ENCODE measurements at places on chromosomes 4 and X.

GRCh38 chr4:26670903-26671537 is 87.1 kb downstream of the TBC1D19 start:
- no peak for DNase-seq

GRCh38 chrX:19344661-19345060 is 934 bp downstream of the PDHA1 start:
- DNase-seq, result no peak

- DNase-seq, result peak; percentile 25
Measured at GRCh38 chr4:152100379-152101201, 339.8 kb upstream of the GATB start.

DNA sequence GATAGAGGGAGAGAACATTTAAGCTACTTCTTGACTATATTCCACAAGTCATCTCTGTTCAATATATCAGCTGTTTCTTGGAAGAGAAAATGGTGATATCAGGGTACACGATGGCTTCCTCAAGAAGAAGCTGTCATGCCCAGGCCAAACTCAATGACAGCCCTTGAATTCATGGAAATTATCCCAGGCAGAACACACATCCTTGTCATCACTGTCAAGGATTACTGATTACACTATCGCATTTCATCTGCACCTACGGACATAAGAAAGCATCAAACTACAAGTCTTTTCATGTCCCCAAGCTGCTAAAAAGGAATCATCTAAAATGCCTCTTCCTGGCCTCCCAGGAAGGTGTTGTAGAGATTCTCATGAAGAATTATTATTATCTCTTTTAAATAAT is 165.2 kb upstream of the SLC7A11 start:
- no peak for DNase-seq

- DNase-seq, result no peak
Measured at GRCh38 chr4:6093671-6094070, 75.4 kb upstream of the C4orf50 start.

GRCh38 chr4:149754526-149754925 is 61.1 kb downstream of the IQCM start:
- DNase-seq, result no peak

DNA sequence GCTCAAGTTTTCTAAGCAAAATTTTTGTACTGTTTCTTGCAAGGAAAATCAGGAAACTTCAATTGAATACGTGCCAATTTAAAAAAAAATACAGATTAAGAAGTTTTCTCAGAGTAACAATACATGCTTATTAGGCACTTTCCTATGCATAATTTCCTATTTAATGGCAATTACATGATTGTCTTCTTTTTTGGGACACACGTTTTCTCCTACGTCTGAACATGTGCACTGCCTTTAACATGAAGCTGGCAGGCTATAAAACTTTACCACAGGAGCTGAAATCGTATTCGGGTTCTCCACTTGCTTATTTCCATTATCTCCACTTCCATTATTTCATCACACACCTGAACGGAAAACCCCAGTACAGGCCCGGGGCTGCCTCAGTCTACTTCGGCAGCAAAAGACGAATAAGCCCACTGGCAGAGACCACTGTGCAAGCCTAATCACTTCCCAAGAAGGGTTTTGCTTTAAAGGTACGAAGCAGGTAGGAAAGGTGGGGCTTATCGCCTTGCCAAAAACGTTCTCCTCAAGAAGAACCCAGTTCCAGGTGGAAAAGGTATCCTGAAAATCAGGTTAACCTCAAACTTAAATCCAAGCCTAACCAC is 575 bp downstream of the RCHY1 start:
- peak; percentile 26 for DNase-seq

All from RKO (cell line).